ENCODE measurements at places on chromosomes 2 and 18.

- DNase-seq, result no peak
Measured at GRCh38 chr2:240311821-240312220, 123.6 kb upstream of the GPC1 start.

DNA sequence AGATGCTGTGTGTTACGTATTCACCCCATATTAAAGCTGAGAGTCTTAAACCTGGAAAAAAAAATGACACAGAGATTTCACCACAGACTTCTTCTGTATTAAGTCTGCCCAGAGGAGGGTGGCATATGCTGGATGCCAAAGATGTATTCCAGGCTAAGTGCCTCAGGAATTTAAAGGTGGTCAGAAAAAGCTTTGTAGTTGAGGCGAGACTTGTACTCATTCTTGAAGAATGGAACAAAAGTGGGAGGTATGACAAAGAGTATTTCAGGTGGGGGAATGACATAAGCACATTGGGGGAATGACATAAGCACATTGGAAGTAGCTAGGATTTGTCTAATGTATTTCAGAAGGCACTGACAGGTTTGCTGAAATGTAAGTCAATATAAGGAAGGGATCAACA, 98.6 kb downstream of the BABAM2 start:
- DNase-seq, result no peak

GRCh38 chr2:203656522-203657287, 49.7 kb upstream of the CD28 start:
- no peak for DNase-seq

DNA sequence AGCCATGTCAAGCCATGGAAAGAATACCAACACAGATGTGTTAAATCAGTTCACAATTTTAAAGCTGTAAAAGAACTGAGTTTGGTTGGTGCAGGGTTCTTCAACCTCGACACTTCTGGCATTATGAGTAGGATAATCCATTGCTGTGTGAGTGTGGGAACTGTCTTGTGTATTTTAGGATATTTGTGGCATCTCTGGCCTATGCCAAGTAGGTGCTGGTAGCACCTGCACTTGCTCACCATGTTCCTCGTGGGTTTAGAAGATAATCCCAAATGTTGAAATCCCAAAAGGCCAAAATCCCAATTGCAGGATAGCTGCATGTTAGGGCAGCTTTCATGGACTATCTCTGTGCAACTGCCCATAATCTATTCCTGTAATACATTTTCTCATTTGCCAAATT, 3.8 kb downstream of the KRCC1 start:
- DNase-seq, result no peak

GRCh38 chr2:216519154-216519762, 20.6 kb downstream of the RPL37A start:
- DNase-seq, result no peak

- no peak for DNase-seq
Measured at GRCh38 chr18:9974279-9974915, 60.6 kb downstream of the VAPA start.

- no peak for DNase-seq
Measured at GRCh38 chr2:30505500-30506180, 58.6 kb downstream of the LCLAT1 start.

- DNase-seq, result no peak
Measured at GRCh38 chr2:165874445-165875039, 79.0 kb downstream of the TTC21B start.

DNA sequence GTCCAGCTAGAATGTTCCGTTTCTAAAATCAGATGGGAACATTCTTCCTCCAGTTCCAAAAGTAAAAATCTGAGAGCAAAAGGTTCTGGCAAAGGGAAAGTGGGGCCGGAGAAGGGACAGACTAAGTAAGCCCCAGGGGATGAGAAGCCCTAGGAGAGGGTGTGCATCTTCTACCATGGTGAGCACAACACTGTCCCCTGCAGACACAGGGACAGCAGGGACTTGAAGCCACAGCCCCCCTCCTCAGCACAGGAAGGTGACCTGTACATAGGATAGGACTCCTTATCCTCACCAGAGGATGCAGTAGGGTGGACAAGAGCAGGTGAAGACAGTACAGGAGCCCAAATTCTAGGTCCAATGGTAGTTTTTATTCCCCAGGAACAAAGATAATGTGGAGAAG, 12.6 kb upstream of the ATRAID start:
- DNase-seq, result no peak

- no peak for DNase-seq
Measured at GRCh38 chr2:199861132-199861774, 10.3 kb upstream of the FTCDNL1 start.

GRCh38 chr2:9909106-9909505, 42.4 kb upstream of the GRHL1 start:
- no peak for DNase-seq

DNA sequence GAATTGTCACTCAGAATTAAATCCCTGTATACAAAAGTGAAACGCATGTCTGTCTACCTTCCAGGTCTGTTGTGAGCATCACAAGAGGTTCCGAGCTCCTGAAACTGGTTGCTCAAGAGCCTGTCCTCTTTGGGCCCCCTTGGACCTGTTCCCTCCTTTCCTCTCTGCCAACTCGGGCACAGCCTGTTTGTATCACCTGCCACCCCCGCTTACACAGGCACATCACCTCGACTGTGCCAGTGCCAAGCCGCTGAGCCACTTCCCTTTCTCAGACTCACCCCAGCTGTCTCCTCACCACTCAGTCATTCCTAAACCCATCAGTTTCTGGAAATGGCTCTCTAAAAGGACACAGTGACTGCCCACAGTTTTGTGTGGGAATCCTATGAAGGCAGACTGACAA, 3.1 kb downstream of the EFR3B start:
- DNase-seq, result no peak

DNA sequence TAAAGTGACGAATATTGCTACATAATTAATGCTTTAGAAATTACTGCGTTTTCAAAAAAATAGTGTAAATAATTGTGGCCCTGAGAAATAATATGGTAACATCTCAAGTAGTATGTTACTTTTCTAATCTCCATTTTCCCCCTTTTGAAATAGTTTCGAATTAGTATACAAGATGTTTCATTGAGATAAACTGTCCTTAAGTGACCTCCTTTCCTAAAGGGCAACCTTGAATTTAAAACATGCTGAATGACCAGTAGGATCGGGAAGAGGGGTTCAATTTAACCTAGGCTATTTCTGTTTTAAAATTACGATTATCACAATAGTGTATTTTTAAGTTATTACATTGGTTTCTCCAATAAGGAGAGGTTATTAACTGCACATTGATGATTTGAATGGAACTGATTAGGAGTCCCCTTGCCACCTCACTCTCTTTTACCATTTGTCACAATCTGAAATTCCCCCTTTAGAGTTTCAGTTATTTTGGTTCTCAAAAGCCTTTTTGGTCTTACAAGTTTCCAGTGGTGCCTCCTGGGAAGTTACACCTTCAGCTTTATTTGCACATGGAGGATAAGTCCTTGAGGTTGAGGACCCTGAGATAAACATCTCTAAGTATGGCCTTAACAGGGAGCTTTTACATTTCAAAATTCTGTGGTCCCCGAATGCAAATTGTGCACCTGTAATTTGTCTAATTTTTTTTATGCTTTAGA, 2.3 kb downstream of the ACTR3 start:
- DNase-seq, result no peak

DNA sequence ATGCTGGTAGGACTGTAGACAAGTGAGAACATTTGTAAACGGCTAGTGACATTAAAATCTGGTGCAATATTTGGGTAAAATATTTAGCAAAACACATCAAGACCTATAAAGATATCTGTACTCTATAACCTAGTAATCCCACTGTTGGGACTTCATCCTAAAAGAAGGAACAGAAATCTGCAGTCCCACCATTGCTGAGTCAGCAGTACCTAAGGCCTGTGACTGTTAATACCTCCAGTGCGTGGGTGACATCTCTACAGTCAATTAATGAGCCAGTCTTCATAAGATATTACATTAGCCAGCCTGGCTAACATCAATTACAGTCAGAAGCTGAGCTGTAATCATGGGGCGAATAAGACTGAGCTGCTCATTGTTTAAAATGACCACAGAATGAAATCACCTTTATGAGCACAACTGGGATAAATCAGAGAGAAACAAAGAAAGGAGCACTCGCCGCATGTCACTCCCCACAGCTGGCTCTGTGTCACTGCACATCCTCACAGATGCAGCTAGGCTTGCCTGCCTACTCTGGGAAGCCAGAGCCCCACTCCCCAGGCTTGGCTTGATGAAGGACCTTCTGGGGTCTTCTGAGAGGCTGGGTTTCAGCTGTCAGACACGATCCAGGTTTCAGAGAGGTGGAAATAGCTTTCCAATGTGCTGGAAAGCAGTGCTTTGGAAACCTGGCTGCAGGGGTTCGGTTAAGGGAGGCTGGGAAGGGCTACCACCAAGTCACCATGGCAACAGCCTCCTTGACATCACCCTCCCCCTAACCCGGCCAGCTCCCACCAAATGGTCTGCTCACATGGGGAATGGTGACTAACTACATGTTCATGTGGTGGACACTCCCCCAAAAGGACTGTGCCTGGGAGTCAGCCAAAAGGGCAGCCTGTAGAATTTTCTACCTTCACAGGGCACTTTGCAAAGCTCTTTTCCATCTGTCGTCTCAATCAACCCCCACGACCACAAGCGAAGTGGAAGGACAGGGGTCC, 145.0 kb downstream of the ZBTB7C start:
- DNase-seq, result no peak

DNA sequence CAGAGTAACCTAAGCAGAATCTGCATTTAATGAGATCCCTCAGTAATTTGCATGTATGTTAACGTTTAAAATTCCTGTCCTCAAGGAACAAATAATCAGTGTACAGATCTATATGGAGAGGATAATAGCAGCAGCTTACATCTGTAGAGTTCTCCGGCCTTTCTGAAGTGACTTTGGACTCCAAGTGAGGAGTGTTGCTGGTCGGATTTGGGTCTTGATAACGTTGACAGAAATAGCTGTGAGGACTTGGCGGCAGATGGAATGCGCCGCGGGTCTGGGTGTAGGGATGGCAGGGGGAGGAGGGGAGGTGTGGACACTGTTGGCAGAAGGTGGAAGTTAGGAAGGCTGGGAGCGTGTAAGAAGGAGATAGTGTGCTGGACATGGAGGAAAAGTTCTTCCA, 170.9 kb upstream of the GATA6 start:
- DNase-seq, result no peak

DNA sequence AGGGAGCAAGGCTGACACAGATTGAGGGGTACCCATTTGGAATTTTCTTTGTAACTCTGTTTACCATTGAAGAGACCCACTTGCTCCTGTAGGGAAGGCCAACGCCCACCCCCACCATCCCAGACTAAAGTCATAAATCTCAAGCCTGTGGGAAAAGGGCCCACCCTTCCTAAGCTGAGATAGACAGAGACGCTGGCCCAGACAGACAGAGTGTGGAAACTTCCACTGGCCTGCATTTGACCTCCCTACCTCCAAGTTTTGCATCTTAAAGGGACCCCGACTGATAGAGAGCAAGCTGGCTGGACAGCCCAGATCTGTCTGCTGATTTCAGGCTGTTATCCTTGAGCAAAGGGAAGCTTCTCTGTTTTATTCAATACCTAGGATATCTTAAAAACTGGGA, 48.2 kb upstream of the SLC14A2 start:
- no peak for DNase-seq

- no peak for DNase-seq
Measured at GRCh38 chr18:48023334-48024008, 93.0 kb upstream of the SMAD2 start.

- DNase-seq, result no peak
Measured at GRCh38 chr2:149586063-149586462, 1.5 kb downstream of the MMADHC start.

- DNase-seq, result no peak
Measured at GRCh38 chr2:132909427-132909826, 239.4 kb upstream of the LYPD1 start.

GRCh38 chr2:158325031-158325781, 131.3 kb downstream of the CCDC148 start:
- DNase-seq, result no peak

DNA sequence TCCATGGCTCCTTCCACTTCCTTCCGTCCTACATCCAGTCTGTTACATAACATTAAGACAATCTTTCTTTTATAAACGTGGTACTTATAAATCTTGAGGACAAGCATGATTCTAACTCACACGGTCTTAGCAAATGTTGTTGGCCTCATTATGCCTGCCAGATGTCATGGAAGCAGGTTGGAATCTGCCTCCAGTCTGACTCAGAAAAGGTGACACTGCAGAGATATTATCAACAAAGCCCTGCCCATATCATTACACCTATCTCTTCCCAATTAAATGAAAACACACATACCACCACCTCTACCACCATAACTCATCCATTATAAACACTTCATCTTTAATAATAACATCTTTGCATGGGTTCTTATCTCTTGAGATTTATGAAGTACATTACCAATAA, 334.7 kb upstream of the CHAC2 start:
- no peak for DNase-seq

- DNase-seq, result no peak
Measured at GRCh38 chr2:100275200-100275589, 47.1 kb downstream of the LONRF2 start.

DNA sequence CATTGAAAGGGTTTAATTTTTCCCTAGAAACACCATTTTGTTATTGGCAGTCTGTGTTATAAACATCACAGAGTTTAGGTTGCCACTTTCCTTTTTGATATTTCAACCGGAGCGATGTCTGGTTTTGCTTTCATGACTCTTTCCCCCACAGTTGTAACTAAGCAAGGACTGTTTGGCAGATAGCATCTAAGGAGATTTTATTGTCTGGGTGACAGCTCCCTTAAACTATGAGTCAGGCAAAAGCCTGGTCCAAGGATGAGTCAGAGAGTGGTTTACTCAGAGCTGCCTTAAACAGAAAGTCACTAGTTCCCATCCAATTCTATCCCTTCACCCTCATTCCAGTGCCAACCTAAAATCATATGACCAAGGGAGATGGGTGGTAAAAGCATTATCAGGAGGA, 341.6 kb upstream of the VWC2L start:
- DNase-seq, result no peak

DNA sequence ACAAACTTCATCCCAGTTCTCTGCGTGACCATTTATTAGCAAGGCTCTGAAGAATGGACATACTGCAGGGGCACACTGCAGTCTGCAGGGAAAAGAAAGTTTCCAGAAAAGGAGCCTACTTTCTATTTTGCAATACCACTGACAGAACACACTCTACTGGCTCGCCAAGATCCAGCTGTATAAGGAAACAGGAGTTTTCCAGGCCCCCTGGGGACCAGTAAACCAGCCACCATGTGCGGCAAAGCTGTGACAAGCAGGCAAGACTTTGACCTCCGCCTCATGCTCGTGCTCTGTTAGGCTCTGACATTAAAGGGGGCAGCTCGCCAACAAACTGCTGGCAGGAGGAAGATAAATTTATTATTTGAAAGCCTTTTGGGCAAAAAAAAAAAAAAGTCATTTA, 67.3 kb downstream of the CCBE1 start:
- no peak for DNase-seq

- DNase-seq, result no peak
Measured at GRCh38 chr2:30588994-30589393, 141.9 kb downstream of the LCLAT1 start.

GRCh38 chr18:45653090-45653489, 37.8 kb downstream of the SLC14A2 start:
- DNase-seq, result no peak

DNA sequence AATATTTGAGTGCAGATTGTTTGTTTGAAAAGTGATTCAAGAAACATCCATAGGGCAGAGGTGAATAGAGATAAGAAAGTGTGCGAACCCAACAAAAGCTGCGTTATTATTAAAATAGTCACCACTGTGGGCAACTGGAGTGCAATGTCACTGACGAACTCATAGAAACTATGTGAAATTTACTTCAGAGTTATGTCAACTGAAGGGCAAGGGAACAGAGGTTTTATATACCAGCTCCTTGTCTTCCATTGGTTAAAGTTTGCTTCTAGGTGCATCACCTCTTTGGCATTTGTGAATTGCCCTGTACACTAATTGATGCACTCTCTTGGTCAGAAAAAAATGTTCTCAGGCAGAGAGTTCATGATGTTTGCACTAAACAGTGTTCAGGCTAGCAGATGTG, 110.5 kb upstream of the NYAP2 start:
- DNase-seq, result no peak

Measured in stimulated activated CD4-positive, alpha-beta T cell treated with anti-CD3 and anti-CD28 coated beads, TNF-alpha, amount 100 ng/mL, for 1 hour (primary cell).